Stimulated activated CD4-positive, alpha-beta T cell treated with anti-CD3 and anti-CD28 coated beads, Interleukin-1b, Interleukin-23, amount 100 ng/mL, for 4 hours (primary cell): ENCODE measurements at places on chromosomes 7 and 10.
A peak's percentile ranks its signal among the peaks of the same experiment; 100 is the strongest.

DNA sequence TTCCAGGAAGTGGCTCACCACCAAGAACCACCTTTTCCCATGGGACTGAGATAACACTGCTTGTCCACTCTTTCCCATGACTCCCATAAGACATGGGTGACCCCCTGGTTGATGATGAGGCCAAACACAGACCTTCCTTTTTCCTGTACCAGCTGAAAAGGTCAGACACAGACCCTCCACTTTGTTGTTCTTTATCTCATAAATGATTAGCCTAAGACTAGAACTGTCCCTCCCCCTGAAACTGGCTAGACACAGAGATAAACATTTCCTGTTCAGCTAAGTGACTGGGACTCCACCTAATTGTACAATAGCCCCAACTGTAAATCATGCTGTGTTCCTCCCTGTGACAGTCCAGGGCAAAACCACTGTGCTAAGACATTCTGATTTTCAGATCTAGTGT is 8.2 kb upstream of the NRG3 start:
- DNase-seq = no peak

- no peak for DNase-seq
These were observed 1284.3 kb downstream of the XPNPEP1 start for GRCh38 chr10:108639010-108639409.

GRCh38 chr7:27992755-27993493 is 187.7 kb downstream of the JAZF1 start:
- DNase-seq = no peak

DNA sequence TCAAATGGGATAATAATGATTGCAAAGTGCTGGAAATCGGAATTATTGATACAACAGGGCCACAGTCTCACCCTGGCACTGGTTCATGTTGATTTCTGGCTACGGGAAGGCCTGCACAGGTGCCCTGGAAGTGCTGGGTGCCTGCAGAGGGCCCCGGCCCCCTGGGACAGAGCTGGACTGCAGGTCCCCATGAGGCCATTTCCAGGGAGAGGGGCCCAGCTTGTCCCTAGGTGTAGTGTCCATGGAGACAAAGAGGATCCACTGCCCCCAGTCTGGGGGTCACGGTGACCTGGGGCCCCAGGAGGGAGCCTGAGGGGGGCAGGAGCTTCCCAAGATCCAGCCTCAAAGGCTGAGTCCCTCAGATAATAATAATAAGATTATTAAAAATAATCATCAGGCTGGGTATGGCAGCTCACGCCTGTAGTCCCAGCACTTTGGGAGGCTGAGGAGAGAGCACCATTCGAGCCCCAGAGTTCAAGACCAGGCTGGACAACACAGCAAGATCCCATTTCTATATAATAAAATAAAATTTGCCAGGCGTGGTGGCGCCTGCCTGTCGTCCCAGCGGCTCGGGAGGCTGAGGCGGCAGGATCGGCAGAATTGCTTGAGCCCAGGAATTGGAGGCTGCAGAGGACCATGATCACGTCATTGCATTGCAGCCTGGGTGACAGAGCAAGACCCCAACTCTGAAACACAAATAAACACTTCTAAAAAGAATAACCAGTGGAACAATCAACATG is 98.1 kb downstream of the MICALL2 start:
- no peak for DNase-seq

- DNase-seq = no peak
These were observed 26.8 kb downstream of the TLX1 start for GRCh38 chr10:101157756-101158458.

GRCh38 chr10:75858339-75858738 is 426.9 kb downstream of the LRMDA start:
- no peak for DNase-seq

GRCh38 chr7:99794585-99795502 is 10.9 kb upstream of the CYP3A4 start:
- no peak for DNase-seq

DNA sequence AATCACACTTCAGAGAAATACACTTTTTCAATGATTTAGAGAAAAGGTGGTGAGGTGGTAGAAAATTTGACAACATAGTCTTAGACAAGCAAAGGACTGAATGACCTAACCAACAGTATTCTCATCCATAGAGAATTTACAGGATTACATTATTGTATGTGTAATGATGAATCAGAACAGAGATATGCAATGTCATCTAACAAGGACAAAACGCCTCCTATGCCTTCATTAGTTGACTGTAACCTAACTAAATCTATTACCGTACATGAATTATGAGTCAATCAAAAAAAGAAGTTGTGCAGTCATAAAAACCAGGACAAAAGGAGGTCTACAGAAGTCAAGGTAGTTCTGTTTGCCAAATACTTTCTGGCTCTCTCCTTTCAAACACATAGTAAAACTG is 66.5 kb downstream of the RAB11FIP2 start:
- no peak for DNase-seq

GRCh38 chr10:117135026-117135372 is 3.1 kb downstream of the VAX1 start:
- DNase-seq = no peak

DNA sequence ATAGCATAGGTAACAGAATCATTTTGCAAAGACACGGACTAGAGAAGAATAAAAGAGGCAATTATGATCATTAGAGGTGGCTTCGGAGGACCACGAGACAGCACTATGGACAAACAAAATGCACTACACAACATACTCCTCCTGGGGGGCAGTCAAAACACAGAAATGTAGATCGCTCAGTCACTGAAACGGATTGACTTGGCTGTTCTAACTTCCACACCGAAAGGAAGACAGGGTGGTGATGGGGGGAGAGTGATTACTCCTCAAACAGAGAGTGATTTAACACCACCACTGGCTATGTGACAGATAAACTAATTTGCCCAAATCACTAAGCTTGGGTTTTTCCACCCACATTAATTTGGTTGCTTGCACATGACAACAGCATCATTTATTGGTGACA is 14.1 kb upstream of the PPA1 start:
- DNase-seq = no peak

DNA sequence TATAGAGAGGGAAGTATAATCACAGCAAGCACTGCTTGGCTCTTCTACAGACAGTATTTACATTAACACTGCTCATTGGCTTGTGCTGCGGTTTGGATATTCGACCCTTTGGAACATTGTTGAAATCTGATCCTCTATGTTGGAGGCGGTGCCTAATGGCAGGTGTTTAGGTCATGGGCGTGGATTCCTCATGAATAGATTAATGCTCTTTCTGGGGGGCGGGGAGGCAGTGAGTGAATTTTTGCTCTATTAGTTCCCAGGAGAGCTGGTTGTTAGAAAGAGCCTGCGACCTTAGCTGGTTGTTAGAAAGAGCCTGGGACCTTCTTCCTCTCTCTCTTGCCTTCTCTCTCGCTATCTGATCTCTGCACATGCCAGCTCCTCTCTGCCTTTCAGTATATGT is 77.3 kb upstream of the SVIL start:
- no peak for DNase-seq

DNA sequence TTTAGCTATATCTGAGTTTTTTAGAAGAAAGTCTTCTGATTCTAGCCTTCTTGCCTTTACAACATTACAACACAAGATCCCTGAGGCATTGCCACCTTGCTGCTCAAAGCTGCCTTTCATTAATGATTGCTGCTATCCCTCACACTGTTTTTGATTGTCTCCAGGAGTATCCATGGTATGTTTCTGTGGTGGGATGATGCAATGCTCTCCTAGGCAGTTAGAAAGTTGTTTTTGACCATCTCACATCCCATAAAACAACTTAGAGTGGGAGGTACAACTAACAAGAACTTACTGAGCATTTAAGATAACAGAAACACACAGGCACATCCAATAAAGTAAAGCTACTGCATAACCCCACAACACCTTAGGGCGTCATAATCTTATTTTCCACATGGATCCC is 1156.0 kb upstream of the LRRTM3 start:
- DNase-seq = no peak

- no peak for DNase-seq
These were observed 42.9 kb downstream of the ANTXRL start for GRCh38 chr10:46329690-46330016.

GRCh38 chr10:32790483-32790882 is 167.5 kb downstream of the ITGB1 start:
- no peak for DNase-seq

- peak; percentile 59 for DNase-seq
These were observed 512 bp downstream of the OSBPL3 start for GRCh38 chr7:24979470-24979862.
